ENCODE measurements at places on chromosomes 7 and 10.

GRCh38 chr7:72467237-72467636, 55.1 kb upstream of the CALN1 start:
- no peak for DNase-seq

GRCh38 chr7:36127075-36127740, 25.8 kb upstream of the EEPD1 start:
- DNase-seq, result no peak

GRCh38 chr7:87590578-87590977, 10.1 kb downstream of the ABCB1 start:
- no peak for DNase-seq

- DNase-seq, result no peak
These were observed 33.1 kb upstream of the RPA3 start for GRCh38 chr7:7751243-7752092.

- no peak for DNase-seq
These were observed 22.5 kb upstream of the ENO4 start for GRCh38 chr10:116826803-116827202.

DNA sequence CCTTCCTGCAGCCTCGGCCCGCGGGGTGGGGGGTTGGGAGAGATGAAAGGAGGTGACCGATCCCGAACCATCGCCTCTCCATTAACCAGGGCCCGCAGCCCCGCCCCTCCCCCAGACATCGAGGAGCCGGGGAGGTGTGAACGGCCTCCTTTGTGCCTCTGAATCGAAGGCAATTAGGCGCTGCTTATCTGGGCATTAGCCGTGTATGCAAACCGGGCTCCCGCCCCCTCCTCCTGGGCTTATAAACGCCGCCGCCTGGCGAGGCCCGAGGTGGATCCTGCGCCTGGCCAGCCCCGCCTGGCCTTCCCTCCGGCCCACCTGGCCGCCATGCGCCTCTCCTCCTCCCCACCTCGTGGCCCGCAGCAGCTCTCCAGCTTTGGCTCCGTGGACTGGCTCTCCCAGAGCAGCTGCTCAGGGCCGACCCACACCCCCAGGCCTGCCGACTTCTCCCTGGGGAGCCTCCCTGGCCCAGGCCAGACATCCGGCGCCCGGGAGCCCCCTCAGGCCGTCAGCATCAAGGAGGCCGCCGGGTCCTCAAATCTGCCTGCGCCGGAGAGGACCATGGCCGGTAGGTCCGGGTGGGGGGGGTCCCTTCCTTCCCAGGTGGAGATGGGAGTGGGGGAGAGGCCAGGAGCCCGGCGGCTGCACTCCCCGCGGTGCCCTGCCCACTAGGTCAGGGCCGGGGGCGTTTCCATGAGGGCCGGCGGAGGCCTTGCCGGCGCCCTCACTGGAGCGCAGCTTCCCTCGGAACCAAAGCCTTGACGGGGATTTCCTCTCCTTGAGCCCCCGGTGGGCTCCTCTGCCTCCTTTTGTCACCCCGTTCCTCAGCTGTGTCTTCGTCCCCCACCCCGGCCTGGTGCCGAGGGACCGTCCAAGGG, at the start of gene VENTX:
VENTX (plus strand) TSS at position 268 of the 878 bp plus-strand sequence; CDS start at position 328, 60 bp downstream.
- peak; percentile 25 for DNase-seq

DNA sequence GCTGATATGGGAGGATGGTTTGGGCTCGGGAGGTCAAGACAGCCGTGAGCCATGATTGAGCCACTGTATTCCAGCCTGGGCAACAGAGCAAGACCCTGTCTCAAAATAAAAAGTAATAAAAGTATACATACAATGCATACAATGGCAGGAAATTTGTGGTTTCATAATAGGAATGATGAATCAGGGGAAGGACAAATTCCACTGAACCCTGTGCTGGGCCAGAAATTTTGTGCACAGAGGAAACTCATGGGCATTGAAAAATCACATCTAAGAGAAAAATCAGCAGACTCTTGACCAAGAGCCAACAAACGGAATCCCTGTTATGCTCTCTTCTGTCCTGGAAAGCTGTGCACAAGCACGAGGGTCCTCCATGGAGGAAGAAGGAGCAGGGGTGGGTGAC, 35.1 kb downstream of the SEM1 start:
- DNase-seq, result no peak

- DNase-seq, result peak; percentile 10
These were observed 1.4 kb downstream of the SUPV3L1 start for GRCh38 chr10:69181433-69181832.

GRCh38 chr7:143183024-143183423, at the start of gene TAS2R39:
TAS2R39 (plus strand) TSS chr7:143183419; CDS start chr7:143183419, 0 bp downstream.
- no peak for DNase-seq

- no peak for DNase-seq
These were observed 556.3 kb downstream of the GRM8 start for GRCh38 chr7:126696256-126697038.

DNA sequence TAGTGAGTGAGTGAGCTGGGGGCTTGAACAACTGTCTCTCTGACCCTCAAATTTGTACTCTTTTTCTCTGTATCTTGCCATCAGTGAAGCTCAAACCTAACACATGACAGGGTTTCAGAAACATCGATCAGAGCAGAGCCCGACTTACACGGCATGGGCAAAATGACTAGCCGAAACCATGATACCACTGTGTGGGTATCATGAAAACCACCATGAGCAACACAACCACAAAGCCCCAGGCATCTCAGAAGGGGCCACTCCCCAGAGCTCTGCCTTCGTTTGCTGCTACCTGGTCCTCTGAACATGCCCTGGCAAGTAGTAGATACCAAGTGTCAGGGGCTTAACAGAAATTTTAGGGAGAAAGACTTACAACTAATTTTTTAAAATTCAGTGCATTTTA, 308.5 kb downstream of the WDR11 start:
- no peak for DNase-seq

DNA sequence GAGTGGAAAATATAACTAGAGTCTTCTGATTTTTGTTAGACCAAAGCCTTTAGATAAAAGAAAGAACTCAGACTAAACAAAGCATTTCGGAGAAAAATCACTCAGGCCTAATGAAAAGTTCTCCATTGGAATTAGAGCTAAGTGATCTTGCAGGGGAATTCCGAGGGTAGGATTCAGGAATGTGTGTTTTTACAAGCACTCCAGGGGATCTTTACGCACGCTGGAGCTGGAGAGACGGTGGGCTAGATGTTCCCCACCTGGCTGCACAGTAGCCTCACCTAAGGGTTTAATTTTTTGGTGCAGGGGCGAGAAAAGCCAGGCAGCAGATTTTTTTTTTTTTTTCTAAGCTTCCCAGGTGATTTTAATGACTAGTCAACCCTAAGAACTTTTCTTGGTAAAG, 7.9 kb upstream of the PAPSS2 start:
- DNase-seq, result no peak

GRCh38 chr7:12970626-12971025, 283.2 kb downstream of the ARL4A start:
- no peak for DNase-seq

DNA sequence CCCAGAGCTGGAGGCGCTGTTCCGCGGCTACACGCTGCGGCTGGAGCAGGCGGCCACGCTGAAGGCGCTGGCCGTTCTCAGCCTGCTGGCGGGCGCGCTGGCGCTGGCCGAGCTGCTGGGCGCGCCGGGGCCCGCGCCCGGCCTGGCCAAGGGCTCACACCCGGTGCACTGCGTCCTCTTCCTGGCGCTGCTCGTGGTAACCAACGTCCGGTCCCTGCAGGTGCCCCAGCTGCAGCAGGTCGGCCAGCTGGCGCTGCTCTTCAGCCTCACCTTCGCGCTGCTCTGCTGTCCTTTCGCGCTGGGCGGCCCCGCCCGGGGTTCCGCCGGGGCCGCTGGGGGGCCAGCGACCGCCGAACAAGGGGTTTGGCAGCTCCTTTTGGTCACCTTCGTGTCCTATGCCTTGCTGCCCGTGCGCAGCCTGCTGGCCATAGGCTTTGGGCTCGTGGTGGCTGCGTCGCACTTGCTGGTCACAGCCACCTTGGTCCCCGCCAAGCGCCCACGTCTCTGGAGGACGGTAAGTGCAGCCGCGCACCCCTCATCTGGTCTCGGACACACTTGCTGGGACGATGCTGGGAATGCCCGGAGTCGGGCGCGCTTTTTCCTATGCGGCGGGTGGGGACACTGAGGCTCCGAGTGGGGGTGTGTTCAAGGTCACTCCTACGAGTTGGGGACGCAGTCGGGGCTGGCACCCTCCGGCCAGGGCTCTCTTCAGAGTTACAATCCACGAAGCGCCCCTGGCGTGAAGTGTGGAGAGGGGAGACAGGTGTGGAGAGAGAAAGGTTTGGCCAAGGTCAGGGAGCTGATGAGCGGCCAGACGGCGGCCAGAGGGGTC, 717 bp downstream of the ADCY1 start:
- peak; percentile 51 for DNase-seq

DNA sequence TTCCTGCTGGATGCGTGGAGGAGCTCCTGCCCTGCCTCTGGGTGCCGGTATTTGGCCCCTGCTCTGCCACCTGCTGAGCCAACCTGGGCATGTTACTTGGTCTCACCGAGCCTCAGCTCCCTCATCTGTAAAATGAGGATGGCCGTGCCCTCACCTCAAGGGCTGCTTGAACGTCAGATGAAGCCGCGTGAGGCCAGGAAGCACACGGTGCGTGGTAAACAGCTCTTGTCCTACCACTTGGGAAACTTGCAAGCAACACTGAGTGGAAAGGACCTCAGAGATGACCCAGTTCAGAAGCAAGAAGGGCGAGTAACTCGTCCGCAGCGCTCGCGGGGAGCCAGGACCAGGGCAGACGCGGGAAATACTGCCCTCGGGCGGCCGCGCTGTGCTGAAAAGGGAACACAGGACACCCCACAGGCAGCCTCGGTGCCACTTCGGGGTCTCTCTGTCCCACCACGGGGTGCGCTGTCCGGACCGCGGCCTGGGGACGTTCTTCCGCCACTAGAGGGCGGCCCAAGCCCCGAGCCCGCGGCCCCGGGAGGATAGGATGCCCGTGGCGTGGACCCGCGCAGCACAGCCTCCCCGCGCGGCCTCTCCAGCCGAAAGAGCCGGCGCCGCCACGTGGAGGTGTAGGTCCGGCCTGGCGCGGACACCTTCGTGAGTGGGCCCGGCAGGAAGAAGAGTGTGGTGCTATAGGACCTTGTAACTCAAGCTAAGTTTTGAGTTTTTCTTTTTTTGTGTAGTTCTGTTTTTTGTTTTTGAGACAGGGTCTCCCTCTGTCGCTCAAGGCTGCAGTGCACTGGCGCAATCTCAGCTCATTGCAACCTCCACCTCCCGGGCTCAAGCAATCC, 94.1 kb downstream of the PRKAG2 start:
- DNase-seq, result peak; percentile 71

DNA sequence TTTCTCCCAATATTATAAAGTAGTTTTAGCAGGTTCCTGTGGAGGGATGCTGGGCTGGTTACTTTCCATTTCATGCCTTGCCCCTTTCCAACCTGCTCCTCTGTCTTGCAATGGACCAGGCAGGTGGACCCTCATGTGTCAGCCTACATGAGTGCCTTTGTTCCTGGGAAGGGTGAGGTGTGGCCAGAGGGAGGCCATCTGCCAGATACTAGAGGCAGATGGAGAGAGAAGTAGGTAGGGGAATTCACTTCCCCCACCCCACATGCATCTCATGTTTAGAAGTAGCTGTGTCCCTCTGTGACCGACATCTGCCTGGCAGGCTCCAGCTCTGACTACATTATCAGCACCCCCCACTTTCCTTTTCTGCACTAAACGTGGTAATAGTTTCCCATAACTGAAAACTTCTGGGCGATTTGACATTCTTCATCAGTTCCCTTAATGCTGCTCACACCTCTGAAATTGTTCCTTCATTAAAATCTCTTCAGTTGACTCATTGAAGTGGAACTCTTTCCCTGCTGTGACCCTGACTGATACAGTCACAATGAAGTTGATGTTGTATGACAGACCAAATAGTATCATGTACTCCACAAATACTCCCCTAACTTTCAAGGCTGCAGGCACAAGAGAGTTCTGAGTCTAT, 396.3 kb upstream of the FZD8 start:
- DNase-seq, result no peak

DNA sequence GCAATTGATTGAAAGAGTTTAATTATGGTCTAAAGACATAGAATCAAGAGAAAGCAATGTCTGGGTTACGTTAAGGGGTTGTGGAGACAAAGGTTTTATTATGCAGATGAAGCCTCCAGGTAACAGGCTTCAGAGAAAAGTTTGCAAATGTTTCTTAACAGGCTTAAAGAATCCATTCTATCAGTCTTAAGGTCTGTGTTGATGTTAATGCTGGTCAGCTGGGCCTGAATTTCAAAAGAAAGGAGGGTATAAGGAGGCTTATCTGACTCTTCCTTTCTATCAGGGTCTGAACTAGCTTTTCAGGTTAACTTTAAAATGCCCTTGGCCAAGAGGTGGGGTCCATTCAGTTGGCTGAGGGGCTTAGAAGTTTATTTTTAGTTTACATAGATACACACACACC, 1004.5 kb upstream of the C7orf33 start:
- DNase-seq, result no peak

DNA sequence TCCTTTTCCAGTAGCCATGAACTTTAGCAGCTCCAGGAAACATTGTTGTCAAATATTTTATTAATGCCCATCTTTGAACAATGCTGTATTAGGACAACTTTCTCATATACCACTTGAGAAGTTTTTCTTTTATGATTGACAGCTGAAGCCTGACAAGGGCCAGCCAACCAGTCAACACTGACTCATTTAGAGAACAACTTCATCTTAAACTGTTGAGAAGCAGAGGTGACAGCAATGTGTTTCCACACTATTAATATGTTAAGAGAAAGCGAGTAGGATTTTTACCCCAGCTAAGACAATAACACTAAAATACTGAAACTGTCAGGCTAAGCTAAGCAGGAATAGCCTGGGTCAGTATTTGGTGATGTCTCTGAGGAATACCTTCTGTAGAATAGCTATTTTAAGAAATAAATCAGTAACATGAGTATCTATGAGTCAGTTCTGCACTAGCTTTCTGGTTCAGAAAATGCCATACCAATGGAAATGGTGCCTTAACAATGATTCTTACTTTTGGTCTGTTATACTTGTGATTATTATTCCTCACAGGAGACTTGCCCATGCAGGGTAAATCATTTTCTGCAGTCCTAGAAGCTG, 168.8 kb upstream of the POT1 start:
- no peak for DNase-seq

DNA sequence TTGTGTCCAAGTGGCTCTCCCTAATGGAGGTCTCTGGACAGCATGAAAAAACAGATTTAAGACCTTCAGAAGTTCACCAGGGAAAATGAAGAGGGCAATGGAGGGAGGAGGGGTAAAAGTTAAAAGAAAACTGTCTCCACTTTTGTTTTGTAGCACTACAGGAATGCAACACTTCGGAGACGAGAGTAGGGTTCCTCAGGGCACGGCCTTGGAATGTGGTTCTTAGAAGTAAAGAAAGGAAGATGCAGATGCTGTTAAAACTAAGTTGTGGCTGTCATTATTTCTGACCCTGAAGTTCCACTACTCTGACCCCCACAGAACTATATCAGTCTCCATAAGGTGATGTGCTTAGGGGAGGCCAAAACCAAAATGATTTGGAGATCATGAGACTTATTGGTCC, 335.1 kb downstream of the XPNPEP1 start:
- DNase-seq, result no peak

- DNase-seq, result no peak
These were observed 61.5 kb downstream of the NKX6-2 start for GRCh38 chr10:132724446-132724845.

GRCh38 chr7:140213684-140214074, 36.9 kb upstream of the KDM7A start:
- DNase-seq, result no peak

Data from hematopoietic multipotent progenitor cell treated with erythropoietin and hydrocortisone succinate and interleukin-3 and kit ligand, for 8 days (in vitro differentiated cells).